Ascending aorta (tissue), 2 donors: ENCODE measurements at places on chromosomes 5 and 9. TPM values are rescaled to one million over a fixed set of nuclear protein-coding genes. Genes with fewer than 3 reads are reported as not detected.

F2RL1 gene
- 0.53 TPM for total RNA-seq

C9orf152 gene
- not detected for total RNA-seq

DAPK1 gene
- 17.8 TPM for total RNA-seq

C7 gene
- 179 TPM for total RNA-seq

IL9 gene
- total RNA-seq: not detected

NOXA1 gene
- total RNA-seq: 6.9 TPM

PRSS3 gene
- total RNA-seq: not detected

ZSWIM6 gene
- total RNA-seq: 8.8 TPM

CANX gene
- total RNA-seq: 214 TPM

OLFM1 gene
- total RNA-seq: 102 TPM

OBP2B gene
- not detected for total RNA-seq

SLC2A6 gene
- total RNA-seq: 8.7 TPM

PAPPA gene
- total RNA-seq: 6.0 TPM

STOML2 gene
- total RNA-seq: 94.2 TPM

ERBIN gene
- total RNA-seq: 12.0 TPM

KIF4B gene
- total RNA-seq: not detected

IFNB1 gene
- not detected for total RNA-seq

SARDH gene
- total RNA-seq: 1.3 TPM

IFNA21 gene
- total RNA-seq: not detected
